Stimulated activated naive B cell treated with anti-CD40 and anti-IgM and Interleukin-4, amounts not matched to agents 10 μg/mL and 1 μg/mL and 100 μg/mL, for 72 hours (primary cell): ENCODE measurements at places on chromosomes 1 and 21.

DNA sequence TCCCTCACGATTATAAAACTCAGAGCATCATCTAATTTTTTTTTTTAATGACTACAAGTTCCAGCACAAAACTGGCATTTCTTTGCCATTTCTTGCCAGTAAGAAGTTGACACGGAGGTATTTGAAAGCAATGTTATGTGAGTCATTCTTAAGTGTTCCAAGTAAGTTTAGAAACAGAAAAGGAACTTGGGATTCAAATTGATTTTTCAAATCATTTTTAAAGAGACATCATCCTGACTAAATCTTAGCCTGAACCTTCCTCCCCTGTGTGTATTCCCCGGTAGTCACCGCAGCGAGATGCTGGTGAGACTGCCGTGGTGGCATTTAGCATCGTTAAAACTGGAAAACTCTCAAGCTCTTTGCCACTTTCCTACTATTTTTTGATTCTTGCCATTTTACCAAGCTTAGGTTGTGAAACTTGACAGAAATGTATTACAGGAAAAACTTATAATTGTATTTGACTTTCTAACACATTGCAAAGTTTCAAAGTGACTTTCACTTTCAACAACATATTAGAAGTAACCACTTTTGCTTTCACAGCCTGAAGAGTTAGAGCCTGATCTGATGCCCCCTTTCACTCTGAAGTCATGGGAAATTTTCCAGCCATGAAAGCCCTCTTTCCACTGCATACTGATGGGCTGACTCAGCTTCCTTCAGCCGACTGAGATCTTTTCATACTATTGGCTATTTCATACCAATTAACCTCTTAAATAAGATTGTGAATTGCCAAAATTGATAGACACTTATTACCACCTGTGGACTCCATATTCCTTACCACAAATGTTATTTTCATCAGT is 61.4 kb downstream of the OLFML2B start:
- peak; percentile 8 for DNase-seq

- no peak for DNase-seq
Observed at GRCh38 chr1:225762002-225762441, 15.6 kb upstream of the SRP9 start.

- no peak for DNase-seq
Observed at GRCh38 chr1:175822580-175822979, 79.2 kb upstream of the TNR start.

DNA sequence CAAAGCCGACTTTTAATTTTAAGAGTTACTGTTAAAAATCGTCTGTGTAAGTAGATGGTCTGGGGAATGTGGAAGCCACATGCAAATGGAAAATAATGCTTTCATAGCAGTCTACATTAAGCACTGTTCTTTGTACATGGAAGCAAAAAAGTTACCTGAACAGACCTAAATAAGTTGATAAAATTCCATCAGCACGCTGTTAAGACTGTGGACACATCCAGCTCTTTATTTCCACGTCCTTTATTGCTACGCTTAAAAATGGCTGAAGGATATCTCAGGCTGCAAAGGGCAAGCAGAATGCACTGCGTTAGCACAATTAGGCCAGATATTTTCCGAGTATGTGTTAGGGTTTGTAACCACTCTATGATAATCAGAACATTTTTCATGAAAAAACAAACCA is 22.3 kb downstream of the NR5A2 start:
- no peak for DNase-seq

GRCh38 chr1:108071601-108072000 is 106.6 kb upstream of the VAV3 start:
- DNase-seq, result no peak

DNA sequence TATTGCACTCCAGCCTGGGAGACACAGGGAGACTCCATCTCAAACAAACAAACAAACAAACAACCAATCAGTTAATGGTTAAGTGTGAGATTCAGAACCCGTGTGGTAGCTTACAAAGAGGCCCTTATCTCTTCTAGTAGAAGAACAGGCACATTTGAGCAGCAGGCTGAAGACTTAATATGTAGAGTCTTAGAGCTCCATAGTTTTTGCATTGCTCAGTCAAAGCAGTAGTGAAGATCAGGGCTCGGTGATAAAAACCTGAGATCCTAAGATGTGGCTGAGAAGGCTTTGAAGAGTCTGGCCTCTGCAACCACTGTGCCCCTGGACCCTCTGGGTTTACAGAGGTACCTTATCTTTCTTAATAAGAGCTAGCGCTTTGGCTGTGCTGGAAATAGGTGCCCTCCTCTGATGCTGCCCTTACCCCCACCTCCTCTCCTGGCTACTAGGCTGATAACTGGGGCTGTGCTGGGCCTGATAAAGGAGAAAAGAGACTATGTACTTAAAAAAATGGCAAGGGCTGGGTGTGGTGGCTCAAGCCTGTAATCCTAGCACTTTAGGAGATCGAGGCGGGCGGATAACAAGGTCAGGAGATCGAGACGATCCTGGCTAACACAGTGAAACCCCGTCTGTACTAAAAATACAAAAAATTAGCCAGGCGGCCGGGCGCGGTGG is 10.5 kb upstream of the UCK2 start:
- DNase-seq, result no peak

DNA sequence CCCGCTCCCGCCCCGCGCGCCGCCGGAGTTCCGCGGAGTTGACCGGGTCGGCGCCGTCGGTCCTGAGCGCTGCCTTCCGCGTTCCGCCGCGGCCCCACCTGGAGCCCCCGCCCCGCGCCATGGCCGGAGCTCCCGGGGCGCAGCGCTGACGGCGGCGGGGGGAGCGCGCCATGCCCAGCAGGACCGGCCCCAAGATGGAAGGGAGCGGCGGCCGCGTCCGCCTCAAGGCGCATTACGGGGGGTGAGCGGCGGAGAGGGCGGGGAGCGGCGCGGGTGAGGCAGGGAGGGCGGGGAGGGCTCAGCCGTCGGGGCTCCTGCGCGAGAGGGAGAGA is 216 bp downstream of the PRKCZ start:
- no peak for DNase-seq

- no peak for DNase-seq
Observed at GRCh38 chr1:27010226-27010994, 2.2 kb downstream of the TENT5B start.

DNA sequence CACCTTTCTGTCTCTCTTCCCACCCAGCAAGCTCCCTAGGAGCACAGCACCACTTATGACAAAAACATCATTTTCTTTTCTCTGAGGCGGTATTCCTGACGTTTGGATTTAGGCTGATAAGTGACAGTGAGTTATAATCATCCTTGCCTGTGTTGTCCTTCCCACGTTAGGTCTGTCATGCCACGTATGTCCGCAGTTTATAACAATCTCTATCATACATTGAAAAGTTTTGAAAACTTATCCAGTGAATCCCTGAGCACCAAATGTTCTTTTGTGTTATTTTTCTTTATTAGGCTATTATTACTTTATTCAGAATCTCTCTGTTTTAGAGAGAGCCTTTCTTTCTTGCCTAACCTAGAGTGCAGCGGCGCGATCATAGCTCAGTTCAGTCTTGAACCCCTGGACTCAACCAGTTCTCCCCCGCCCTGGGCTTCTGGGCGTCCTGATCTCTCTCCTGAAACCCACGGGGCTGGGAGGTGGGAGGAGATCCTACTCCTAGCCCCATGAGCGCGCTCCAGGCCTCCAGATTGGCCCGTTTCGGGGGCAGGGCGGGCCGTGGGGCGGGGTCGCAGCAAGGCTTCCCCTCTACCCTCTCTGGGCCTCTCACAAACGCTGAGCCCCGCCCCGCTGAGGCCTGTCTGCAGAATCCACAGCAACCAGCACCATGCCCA is at the start of gene GSTM2:
Gene GSTM2 (plus strand): TSS at position 606 of the 671 bp plus-strand sequence. CDS start 59 bp downstream, at position 665.
- DNase-seq, result peak; percentile 62

GRCh38 chr1:163213626-163214025 is 10.9 kb upstream of the RGS5 start:
- no peak for DNase-seq

- no peak for DNase-seq
Observed at GRCh38 chr1:206560007-206560716, 52.1 kb downstream of the EIF2D start.

DNA sequence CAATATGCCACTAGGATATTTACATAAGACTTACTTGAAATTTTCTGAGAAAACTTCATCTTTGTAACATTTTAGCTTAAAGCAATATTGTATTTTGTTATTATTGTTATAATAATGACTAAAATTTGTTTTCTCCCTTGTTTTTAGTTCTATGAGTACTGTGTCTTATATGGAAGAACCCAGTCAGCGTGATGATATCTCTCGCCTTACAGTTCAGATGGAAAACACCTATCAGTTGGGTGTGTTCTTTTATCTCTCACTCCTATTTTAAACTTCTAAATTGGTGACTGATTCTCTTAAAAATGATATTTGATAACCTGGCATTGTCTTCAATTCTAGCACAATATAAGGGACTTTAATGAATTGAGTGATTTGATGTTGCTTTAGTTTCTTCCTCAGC is 18.0 kb downstream of the DYNLT5 start:
- DNase-seq, result no peak

- peak; percentile 58 for DNase-seq
Observed at GRCh38 chr1:9275567-9276034, 17.1 kb upstream of the SPSB1 start.

DNA sequence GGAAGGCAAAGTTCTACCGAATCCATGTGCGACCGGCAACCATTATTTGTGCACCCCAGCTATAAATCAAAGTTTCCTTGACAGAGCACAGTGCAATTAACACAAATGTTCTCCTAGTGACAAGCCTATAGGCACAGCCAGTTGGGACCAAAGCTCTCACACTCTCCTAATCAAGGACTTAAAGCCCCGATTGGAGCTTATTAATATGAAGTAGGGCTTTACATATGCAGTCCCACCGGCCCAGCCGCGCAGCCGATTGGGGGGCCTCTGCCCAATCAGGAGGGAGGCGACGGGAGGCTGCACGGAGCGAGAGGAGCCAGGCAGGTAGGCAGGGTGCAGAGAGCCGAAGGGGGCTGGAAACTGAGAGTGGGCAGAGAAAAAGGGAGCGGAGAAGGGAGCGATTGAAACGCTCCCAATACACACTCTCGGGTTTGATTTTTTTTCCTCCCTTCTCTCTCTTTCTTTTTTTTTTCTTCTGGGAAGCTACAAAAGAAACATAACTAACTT is at the start of gene ESRRG:
Gene ESRRG (minus strand): TSS at position 156 of the 507 bp plus-strand sequence. CDS start 130 bp downstream, at position 26.
- no peak for DNase-seq

GRCh38 chr1:150409504-150410362 is 45.8 kb downstream of the RPRD2 start:
- DNase-seq, result no peak

DNA sequence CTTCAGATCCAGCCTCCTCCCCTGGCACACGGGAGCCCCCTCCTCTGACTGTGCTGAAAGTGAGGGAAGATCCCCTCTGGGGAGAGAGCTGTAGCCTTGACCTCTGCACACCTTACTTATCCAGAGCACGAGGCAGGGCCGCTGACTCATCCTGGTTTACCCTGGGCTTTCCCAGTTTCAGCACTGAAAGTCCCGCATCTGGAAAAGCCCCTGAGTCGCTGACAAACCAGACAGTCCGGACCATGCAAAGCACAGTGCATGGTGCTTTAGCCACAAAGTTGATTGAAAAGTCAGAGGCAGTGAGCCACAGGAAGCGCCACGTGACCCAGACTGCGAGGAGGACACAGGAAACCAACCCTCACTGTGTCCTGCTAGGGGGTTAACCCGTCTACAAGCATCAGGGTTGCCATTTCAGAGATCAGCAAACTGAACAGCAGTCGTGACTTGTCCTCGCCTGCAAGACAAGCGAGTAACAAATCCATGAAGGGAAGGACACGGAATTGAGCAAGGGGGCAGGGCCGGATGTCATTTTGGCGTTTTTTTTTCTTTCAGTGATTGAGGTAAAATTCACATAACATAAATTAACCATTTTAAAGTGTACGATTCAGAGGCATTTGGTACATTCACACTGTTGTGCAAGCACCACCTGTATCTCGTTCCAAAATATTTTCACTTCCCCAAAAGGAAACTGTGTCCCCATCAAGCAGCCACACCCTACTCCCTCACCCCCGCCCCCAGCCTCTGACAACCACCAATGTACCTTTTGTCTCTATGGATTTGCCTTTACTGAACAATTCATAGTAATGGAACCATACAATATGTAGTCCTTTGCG is 19.9 kb upstream of the IFNGR2 start:
- DNase-seq, result peak; percentile 93

DNA sequence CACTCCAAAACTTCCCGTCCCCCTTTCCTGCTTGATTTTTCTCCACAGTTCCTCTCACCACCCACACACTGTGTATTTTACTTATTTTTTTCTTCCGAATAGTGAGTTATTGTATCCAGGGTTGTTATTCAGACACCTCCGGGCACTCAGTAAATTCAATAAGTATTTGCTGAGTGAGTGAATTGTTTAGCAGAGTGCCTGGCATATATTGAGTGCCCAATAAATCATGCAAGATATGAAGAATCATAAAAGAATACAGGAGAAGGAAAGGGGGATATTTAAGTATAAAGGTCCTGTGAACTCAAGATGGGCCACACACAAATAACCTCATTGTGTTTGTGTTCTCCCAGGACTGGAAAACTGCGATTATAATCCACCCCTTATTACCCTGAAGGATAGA is 139.9 kb downstream of the GALNT2 start:
- DNase-seq, result no peak

DNA sequence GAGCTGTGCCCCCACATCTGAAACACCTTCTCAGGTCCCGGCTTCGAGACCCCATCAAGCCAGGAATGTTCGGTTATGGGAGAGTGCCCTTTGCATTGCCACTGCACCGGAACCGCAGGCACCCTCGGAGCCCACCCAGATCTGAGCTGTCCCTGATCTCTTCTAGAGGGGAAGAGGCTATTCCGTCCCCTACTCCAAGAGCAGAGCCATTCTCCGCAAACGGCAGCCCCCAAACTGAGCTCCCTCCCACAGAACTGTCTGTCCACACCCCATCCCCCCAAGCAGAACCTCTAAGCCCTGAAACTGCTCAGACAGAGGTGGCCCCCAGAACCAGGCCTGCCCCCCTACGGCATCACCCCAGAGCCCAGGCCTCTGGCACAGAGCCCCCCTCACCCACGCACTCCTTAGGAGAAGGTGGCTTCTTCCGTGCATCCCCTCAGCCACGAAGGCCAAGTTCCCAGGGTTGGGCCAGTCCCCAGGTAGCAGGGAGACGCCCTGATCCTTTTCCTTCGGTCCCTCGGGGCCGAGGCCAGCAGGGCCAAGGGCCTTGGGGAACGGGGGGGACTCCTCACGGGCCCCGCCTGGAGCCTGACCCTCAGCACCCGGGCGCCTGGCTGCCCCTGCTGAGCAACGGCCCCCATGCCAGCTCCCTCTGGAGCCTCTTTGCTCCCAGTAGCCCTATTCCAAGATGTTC is 4.3 kb downstream of the ADAMTSL4 start:
- no peak for DNase-seq

DNA sequence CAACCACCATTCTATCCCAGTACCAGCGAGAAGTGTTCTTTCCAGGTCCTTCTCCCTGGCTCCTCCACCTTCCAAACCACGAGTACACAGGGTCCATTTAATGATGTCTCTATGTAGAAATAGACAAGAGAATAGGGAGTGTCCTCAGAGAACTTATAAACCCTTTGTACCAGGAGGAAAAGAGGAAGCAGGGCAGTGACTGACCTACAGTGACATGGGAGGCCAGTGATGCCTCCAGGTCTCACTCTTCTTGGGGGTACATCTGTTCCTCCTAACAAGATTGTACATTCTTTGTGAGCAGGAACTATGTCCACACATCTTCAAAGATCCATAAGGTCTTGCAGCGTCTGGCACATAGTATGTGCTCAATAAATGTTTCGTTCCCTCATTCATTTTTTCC is 18.7 kb upstream of the FMOD start:
- DNase-seq, result no peak
